ENCODE measurements at places on chromosomes 4 and X. TPM values are rescaled to one million over a fixed set of nuclear protein-coding genes. Genes with fewer than 3 reads are reported as not detected.

CSN2 gene
- not detected for total RNA-seq

MAOB gene
- 5.6 TPM for total RNA-seq

S100P gene
- total RNA-seq, result 6.9 TPM

IL1RAPL1 gene
- 8.9 TPM for total RNA-seq

PRR32 gene
- 0.30 TPM for total RNA-seq

KIAA1210 gene
- total RNA-seq, result 0.69 TPM

CABS1 gene
- not detected for total RNA-seq

P2RY8 gene
- total RNA-seq, result 1.5 TPM

Measured in spinal cord (tissue), 10 donors.